ENCODE measurements at places on chromosomes 11 and 22.

DNA sequence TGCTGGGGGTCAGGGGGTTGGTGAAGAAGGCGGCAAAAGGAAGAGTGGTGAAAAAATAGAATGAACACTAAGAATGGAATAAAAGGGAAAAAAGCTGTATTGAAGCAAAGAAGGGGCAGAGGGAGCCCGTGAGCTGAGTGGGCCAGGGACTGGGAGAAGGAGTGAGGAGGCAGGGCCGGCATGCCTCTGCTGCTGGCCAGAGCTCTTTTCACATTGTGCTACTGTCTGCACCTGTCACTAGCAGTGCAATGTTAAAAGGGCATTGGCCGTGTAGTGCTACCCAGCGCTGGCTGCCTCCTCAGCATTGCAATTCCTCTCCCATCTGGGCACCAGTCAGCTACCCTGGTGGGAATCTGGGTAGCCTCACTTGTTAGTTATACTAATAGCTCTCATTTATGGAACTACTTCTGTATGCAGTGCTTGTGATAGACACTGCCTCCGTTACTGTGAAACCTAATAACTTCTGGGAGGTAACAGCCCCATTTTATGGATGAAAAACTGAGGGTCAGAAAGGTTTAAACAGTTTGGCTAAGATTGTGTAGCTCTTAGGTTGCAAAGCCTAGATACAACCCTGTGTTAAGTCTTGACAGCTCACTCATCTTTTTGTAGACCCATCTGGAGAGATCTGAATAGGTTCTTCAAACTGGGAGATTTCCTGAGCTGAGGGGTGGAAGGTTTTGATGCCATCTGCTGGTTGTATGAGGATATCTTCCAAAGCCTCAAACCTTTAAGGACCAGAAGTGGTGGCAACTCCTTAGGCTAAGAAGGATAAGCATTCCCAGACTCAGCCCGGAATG is 8.5 kb downstream of the YPEL4 start:
- peak; percentile 13 for DNase-seq

- no peak for DNase-seq
These were observed 46.6 kb downstream of the KCNQ1OT1 start for GRCh38 chr11:2653198-2653551.

GRCh38 chr11:21295508-21295907 is 626.1 kb downstream of the NELL1 start:
- DNase-seq, result no peak

- no peak for DNase-seq
These were observed 42.5 kb downstream of the MCM5 start for GRCh38 chr22:35442471-35442870.

GRCh38 chr22:42321908-42322561 is 51.6 kb upstream of the TCF20 start:
- no peak for DNase-seq

DNA sequence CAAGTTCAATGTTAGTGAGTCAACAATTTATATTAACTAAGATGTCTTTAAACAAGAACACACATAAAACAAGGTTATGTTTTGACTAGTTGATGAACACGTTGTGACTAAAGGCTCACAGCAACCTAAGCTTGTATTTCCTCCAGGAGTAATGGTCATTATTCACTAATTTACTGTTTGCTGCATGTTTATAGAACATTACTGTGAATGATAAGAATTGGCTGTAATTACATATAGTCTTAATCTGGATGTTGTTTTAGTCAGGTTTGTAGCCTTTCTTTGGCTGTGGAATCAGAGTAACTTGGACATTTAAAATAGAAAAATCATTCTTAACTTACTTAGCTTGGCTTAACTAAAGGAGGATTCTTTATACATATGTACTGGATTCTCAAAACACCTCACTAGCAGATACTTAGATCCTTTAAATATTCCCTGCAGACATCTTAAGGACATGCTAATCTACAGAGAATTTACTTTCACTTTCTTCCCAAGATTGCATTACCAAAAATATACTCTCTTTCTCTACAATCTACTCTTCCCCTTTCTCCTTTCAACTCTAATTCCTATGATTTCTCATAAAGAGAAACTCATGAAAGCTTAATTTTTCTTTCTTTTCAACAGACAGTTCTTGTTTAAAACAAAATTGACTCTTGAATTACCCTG is 319.7 kb upstream of the CTSC start:
- no peak for DNase-seq

- no peak for DNase-seq
These were observed 112.6 kb downstream of the KCNQ1 start for GRCh38 chr11:2557381-2557780.

DNA sequence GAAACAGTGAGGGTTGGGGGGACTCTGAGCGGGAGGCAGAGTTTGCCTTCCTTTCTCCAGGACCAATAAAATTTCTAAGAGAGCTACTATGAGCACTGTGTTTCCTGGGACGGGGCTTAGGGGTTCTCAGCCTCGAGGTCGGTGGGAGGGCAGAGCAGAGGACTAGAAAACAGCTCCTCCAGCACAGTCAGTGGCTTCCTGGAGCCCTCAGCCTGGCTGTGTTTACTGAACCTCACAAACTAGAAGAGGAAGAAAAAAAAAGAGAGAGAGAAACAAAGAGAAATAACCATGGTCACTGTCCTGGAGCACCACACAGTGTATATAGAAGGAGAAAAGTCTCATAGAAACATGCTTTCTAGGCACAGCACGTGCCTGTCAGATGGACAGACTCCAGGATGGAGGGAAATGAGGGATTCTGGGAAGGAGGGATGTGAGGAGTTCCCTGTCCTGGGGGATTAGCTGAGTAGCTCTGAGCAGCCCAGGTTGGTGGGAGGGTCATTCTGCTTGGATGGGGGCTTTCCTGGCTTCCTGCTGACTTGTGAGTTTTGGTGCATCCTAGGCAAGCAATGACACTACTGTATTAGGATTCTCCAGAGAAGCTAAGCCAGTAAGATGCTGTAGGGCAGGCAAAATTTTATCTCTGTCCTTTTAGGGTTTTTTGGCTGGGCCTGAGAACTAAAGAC is 3.1 kb downstream of the GSTP1 start:
- no peak for DNase-seq

- DNase-seq, result no peak
These were observed 170.9 kb downstream of the MIAT start for GRCh38 chr22:26828311-26828710.

DNA sequence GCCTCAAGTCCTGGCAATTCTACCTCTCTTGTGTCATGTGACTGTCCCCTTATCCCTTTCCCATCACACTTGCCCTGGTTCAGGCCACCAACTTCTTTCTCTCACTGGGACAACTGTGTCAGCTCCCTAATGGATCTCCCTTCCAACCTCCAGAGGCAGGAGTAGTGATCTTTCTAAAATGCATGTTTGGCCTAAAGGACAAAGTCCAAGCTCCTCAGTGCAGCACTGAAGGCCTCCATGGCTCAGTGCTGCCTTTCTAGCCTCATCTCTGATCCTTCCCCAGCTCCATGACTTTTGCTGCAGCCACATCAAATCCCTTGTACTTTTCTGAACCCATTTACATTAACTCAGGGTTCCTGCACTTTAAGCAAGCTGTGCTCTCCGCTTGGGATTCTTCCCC is 80.8 kb downstream of the CSNK2A3 start:
- DNase-seq, result no peak

GRCh38 chr11:126194121-126194543 is 17.3 kb downstream of the RPUSD4 start:
- DNase-seq, result no peak

DNA sequence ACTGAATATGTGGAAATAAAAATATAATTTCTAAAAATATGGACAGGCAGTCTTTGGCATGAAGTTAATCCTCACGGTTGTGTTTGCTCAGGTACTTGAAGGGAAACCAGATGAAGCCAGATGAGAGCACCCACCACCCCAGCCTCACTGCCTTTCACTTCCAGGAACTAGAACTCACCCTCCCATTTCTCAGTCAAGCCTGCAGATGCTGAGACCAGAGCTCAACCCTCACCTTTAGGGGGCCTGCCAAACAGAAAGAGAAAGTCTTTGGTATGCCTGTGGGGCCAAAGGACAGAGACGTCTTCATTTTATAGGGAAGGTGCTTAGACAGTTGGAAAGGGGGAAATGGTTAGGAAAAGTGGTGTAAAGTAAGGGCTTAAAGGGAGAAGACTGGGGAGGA is 252.8 kb upstream of the PLET1 start:
- DNase-seq, result no peak

- DNase-seq, result no peak
These were observed 101.6 kb upstream of the B3GAT1 start for GRCh38 chr11:134513585-134514120.

- DNase-seq, result no peak
These were observed 165.8 kb upstream of the SYT13 start for GRCh38 chr11:45451766-45452440.

GRCh38 chr22:48753381-48753730 is 1074.3 kb downstream of the BRD1 start:
- no peak for DNase-seq

DNA sequence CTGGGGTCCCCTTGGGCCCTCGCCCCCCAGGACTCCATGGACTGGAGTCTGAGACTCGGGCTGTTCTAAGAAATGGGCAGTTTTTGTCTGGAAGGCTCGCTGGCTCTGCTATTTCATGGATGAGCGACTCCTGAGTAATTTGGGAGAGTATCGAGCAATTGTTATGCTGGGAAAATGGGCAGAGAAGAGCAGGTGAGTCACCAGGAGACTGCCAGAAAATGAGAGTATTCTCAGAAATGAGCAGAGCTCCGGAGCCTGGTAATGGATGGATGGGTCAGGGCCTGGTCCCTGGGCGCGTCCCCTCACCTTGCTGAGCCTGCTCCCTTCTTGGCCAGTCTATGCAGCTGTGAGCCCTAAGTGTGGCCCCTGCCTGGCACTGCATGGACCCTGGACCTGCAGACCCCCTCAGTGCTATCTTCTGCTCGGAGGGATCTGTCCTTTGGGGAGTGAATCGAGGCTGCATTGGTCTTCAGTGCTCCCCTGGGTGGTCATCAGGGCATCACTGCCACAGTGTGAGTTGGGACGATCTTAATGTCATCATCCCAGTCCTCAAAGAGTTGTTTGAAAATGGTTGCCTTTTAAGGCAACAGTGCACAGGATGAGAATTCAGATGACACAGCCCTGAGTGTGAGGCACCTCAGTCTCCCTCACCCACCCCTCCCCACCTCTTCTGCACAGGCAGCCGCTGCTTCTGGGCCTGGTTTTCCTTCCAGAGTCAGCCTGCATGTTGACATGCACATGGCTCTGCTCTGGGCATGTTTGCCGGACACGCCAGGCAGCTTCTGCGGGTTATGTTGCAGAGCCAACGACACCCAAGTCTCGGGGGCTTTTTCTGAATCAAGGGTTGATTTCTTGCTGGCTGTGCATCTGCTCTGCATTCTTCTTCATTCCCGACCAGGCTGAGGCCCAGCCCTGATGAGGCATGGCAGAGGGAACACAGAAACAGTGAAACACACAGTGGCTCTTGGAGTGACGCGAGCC is 519.0 kb downstream of the TBC1D22A start:
- peak; percentile 39 for DNase-seq

DNA sequence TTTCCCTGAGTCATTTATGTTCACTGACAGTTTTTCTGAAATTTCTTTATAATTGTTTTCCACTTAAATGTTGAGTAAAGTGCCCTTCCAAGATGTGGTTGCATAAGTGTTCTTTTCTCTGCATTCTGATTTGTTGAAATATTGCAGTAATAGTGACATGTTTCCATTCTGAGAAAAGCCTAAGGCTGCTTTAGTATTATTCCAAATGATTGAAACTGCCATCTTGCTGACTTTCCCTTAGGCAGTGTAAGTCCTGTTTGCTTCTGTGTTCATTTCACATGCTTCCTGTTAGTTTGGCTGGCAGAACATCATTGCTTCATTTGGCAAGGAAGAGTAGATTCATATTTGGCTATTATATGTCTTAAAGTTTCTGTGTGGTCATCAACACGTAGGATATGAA is 146.5 kb downstream of the ELP4 start:
- DNase-seq, result no peak

GRCh38 chr22:46031066-46031465 is 54.1 kb upstream of the WNT7B start:
- DNase-seq, result no peak

GRCh38 chr11:122359081-122359571 is 243.1 kb upstream of the BLID start:
- no peak for DNase-seq

- no peak for DNase-seq
These were observed 61.9 kb upstream of the CSNK2A3 start for GRCh38 chr11:11414996-11415395.

DNA sequence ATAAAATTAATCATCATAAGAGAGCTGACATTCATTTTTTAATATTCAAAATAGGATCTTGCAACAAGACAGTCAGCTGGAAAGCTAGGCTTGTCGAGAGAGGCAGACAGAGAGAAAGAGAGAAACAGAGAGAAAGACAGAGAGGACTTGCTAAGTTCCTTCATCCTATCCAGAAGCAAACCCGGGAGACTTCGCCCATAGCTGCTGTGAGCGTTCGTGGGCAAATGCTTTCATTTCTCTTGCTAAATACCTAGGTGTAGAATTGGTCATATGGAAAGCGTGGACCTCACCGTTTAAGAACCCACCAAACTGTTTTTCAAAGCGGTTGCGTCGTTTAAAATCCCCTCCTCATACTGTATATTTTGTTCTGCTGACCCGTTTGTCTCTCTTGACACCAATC is 25.3 kb upstream of the KRTAP5-6 start:
- DNase-seq, result no peak

- DNase-seq, result peak; percentile 16
These were observed 2.2 kb upstream of the RPS19BP1 start for GRCh38 chr22:39534591-39535356.

DNA sequence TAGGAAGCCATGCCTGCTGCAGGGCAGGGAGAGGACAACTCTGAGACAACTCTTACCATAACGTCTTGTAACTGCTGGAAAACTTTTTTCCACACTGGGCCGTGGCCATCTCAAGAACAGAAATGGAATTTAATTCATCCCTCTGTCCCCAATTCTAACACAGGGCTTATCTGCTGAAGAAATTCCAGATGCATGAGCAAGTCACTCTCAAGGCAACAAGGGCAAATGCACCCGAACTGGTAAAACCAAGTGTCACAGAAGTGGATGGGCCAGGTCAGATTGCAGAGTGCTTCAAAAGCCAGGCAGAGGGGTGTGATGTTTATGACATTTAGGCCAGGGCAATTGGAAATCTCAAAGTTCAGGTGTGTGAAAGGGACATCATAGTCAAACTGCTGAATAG is 7.4 kb downstream of the SMPD1 start:
- DNase-seq, result no peak

- DNase-seq, result no peak
These were observed 12.1 kb upstream of the CHRM1 start for GRCh38 chr11:62933285-62933684.

DNA sequence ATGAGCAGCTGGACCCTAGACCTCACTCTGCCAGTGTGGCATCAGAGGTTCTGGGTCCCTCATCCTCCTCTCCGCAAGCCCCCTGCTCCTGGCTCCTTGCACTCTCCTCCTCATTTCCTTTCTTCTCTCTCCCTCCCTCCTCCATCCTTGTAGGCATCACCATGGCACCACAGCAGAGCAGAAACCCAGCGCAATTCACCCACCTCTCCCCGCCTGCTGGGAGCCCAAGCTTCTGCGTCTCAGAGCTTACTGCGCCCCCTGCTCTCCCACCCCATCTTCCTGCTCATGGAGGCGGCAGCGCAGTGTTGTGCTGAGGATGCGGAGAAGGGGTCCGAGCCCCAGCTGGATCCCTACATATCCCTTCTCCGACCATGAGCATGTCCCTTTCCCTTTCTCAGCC is 1.7 kb downstream of the CHRM1 start:
- DNase-seq, result no peak

GRCh38 chr22:40635940-40636379 is 559 bp downstream of the MRTFA start:
- DNase-seq, result no peak

- DNase-seq, result no peak
These were observed 33.9 kb downstream of the ALX4 start for GRCh38 chr11:44275961-44276550.

GRCh38 chr22:31344256-31344577 is 1.9 kb downstream of the PATZ1 start:
- no peak for DNase-seq

- no peak for DNase-seq
These were observed 1.8 kb upstream of the PRG2 start for GRCh38 chr11:57392066-57392762.
